NCI-H1930 (cell line): ENCODE measurements at places on chromosomes 4 and X.

GRCh38 chr4:15771216-15772058 lies 6.7 kb upstream of the CD38 start:
- no peak for DNase-seq

- DNase-seq, result no peak
Observed at GRCh38 chrX:137742846-137743245, 176.9 kb downstream of the ZIC3 start.

GRCh38 chr4:157075811-157076577 lies at the start of gene GLRB:
Gene GLRB, plus strand, starts transcription at chr4:157076150. Its CDS starts 1,875 bp downstream, at chr4:157078025.
- DNase-seq, result peak; percentile 47

- no peak for DNase-seq
Observed at GRCh38 chr4:128371001-128371777, 83.6 kb upstream of the PGRMC2 start.

DNA sequence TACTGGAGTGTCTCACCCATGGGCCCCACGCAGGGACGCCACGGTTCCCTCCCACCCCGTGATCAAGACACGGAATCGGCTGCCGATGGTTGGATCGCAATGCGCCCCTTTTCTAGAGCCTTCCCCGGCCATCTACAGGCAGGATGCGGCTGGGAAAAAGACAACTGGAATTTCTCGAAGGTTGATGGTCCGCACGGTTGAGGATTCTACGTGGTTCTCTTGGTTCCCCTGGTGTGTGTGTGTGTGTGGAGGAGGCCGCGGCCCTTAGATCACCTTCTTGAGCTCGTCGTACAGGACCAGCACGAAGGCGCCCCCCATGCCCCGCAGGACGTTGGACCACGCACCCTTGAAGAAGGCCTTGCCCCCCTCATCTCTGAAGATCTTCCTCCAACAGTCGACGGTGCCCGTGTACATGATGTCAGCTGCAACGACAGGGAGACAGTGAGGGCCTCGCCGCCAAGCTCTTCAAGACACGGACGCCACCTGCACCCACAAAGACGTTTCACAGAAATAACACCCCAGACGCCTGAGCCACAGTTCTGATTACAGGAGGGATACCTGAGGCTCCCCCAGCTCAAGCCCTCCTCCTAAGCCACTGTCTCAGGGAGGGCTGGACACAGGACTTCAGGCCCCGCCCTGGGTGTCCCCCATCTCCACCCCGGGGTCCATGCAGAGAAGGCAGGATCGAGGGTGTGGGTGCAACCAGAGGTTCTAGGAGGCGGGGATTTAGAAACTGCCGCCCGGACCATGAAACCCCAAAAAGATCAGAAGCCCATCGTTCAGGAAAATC lies 5.4 kb downstream of the SLC25A6 start:
- DNase-seq, result no peak

- DNase-seq, result no peak
Observed at GRCh38 chr4:105458001-105458400, 15.9 kb downstream of the PPA2 start.

DNA sequence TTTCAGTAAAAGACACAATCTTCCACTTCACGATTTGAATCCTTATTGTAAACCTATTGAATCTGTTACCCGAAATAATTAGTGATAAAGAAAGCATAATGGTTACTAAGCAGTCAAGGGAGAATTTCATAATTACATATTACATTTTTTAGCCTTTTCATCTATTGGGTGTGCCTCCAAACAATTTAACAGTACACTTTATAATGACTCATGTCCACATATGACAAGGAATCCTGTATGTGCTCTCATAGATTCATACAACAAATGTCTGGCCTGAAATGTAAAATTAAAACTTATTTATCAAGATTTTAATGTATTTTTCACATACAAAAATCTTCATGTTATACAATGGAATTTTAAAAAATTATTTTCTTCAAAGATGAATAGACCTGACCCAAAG lies 39.4 kb downstream of the PPP3CA start:
- DNase-seq, result no peak

DNA sequence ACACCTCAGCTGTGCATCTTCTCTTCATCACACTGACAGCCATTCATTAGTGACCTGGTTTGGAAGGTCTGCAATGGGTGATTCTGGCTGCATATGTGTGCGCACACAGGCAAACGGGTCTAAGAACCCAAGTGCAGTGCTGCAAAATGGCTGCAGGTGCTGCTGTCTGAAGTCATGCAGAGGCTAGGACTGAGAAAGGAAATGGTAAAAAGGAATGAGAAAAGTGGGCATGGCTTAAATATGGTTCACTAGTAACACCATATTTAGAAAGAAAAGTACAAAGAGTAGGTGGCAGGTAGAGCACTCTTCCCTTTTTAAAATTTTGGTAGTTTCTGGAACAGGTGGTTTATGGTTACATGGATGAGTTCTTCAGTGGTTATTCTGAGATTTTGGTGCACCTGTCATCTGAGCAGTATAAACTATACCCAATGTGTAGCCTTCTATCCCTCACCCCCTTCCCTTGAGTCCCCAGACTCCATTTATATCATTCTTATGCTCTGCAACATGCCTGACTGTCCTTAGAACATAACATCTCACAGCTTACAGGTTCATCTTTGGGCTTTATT lies 78.4 kb downstream of the CCNG2 start:
- no peak for DNase-seq

- no peak for DNase-seq
Observed at GRCh38 chr4:180852738-180853137, 1390.5 kb upstream of the TENM3 start.
